ENCODE measurements at places on chromosomes 2 and 18. TPM values are rescaled to one million over a fixed set of nuclear protein-coding genes. Genes with fewer than 3 reads are reported as not detected.

DNA sequence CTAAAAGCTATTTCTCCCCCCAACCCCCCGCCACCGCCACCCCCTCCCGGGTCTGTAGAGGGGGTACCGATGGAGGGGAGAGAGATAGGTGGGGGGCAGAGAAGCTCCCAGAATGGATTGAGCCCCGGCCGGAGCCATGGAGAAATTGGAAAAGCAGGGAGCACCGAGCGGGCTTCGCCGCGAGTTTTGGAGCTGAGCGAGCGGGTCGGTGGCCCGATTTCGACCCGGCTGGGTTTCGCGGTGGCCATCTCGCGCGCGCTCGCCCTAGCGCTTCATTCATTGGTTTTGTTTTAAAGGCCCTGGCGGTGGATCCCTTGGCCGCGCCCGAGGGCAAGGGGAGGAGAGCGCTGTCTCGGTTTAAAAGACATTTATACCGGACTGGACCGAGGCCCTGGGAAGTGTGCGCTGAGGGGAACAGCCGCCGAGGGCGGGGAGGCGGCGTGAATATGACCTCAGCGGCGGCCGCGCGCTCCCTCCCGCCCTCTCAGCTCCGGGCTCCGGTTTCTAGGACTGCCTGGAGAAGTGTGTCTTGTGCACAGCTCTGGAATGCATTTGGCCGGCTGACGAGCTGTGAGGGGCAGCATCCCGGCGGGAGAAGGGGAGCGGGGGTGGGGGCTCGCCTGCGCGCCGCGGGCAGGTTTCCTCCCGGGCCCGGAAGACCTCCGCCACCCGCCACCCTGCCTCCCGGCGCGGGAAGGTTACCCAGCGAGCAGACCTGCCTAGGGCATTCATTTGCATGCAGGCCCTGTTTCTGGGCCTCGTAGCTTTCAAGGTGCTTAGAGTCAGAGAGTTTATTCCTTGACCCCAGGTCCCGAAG is 1.7 kb upstream of the SMAD7 start:
- no peaks in the 10 kb centered on the region for H3K36me3 ChIP-seq
- H3K27me3 ChIP-seq: no peaks in the 10 kb centered on the region
- H3K4me1 ChIP-seq: peaks cover 5% of the 10 kb centered on the region

- no peak overlapping the region for H3K4me3 ChIP-seq
- no peaks in the 10 kb centered on the region for H3K36me3 ChIP-seq
- no peaks in the 10 kb centered on the region for H3K27me3 ChIP-seq
- H3K27ac ChIP-seq: no peak overlapping the region
Measured at GRCh38 chr2:220736778-220737177, 835.3 kb downstream of the EPHA4 start.

GRCh38 chr2:62216616-62217015 is 20.7 kb downstream of the B3GNT2 start:
- DNase-seq: no peak
- no peaks in the 10 kb centered on the region for H3K36me3 ChIP-seq
- no peak overlapping the region for H3K27ac ChIP-seq
- no peaks in the 10 kb centered on the region for H3K4me1 ChIP-seq
- no peaks in the 10 kb centered on the region for H3K27me3 ChIP-seq
- H3K4me3 ChIP-seq: no peak overlapping the region

MARCHF4 gene
- total RNA-seq: 6.1 TPM

DNA sequence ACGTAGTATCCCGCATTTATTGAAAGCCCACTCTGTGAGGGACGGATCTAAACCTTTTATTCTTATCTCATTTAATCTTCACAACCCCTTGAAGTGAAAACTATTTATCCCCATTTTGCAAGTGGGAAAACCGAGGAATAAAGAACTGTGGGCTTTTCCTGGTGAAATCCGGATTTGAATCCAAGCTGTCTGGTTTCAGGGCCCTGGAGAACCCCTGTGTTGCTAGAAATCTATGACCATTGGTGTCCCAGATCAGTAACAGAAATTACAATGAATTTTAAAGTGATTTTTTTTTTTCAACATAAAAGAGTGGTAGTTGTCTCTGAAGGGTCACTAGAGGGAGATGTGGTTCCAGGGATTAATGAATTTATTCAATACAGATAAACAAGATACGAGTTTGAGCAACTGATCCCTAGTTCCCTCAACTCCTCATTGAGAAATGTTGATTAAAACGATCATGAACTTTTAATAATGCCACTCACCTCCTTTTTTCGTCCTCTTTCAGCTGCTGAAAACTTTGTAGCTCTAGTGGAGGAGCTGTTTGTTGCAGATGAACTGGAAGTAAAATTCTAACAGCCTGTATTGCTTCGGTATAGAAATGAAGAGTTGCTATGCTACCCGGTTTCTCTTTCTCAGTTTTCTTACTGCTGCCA is 940 bp downstream of the XRCC5 start:
- DNase-seq: peak; percentile 56
- peak overlapping the region; percentile 87 for H3K27ac ChIP-seq
- H3K27me3 ChIP-seq: no peaks in the 10 kb centered on the region
- peak overlapping the region; percentile 72 for H3K4me3 ChIP-seq

GBX2 gene
- total RNA-seq: not detected

DNA sequence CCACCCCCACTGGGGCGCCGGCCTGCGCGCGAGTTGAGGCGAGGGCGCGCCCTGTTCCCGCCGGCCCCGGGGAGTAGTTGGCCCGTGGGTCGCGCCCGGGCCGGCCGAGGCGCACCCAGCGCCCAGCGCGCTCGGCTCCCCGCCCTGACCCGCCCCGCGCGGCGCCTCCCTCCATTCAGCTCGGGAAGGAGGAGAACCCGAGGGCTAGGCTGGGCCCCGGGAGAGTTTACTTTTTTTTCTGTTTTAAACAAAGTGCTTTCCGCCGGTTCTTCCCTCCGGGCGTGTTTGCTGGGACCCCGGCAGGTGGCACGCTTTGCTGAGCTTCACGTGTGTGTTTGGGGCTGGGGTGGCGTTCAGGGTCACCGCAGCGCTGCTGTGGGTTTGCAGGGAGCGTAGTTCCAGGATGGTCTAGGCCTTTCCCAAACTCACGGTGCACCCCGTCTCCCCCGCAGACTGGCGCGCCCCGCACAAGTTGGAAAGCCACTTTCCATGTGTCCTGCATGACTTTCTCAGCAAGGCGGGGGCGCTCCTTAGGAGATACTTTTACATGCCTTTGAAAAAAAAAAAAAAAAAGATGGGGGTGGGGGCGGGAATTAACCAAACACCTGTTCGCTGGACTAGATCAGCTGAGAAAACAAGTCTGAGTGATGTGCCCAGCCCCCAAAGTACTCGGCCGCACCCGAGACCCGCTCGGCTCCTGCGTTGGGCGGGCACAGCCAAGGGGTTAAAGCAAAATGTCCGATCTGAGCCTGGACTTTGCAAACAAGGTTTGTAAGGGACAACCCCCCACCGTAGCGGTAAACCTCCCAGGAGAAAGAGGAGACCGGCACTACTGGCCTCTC is 825 bp downstream of the ITGA6 start:
- peaks cover 17% of the 10 kb centered on the region for H3K4me1 ChIP-seq
- H3K36me3 ChIP-seq: no peaks in the 10 kb centered on the region
- no peak overlapping the region for H3K27ac ChIP-seq
- peak; percentile 39 for DNase-seq
- H3K4me3 ChIP-seq: peak overlapping the region; percentile 66

GRCh38 chr2:106307860-106308259 is 113.8 kb upstream of the UXS1 start:
- no peak for DNase-seq
- no peaks in the 10 kb centered on the region for H3K36me3 ChIP-seq
- H3K27ac ChIP-seq: no peak overlapping the region
- no peak overlapping the region for H3K4me3 ChIP-seq
- H3K4me1 ChIP-seq: no peaks in the 10 kb centered on the region

- H3K4me1 ChIP-seq: peaks cover 10% of the 10 kb centered on the region
- DNase-seq: peak; percentile 46
- H3K36me3 ChIP-seq: no peaks in the 10 kb centered on the region
- H3K27me3 ChIP-seq: no peaks in the 10 kb centered on the region
- H3K27ac ChIP-seq: no peak overlapping the region
Measured at GRCh38 chr2:62641410-62641843, 64.1 kb upstream of the EHBP1 start.

SCG2 gene
- 27.0 TPM for total RNA-seq

DNA sequence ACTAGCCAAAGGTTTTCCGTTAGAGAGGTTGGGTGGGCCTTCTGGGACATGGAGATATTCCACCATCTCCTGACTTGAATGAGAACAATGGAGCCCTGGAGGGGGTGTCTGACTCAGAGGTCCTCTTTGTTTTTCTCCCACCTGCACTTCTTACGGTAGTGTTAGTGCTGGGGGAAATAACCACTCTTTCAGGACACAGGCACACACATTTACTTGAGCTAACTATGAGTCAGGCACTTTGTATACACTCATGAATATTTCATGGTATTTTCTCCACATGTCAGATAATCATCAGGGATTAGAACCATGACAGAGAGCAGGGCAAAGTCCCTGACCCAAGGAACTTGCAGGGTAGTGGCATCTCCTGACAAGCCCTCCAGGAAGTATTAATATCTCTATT is 439.1 kb downstream of the TSN start:
- H3K36me3 ChIP-seq: no peaks in the 10 kb centered on the region
- H3K4me3 ChIP-seq: no peak overlapping the region
- H3K27me3 ChIP-seq: no peaks in the 10 kb centered on the region
- peak overlapping the region; percentile 69 for H3K27ac ChIP-seq
- peaks cover 44% of the 10 kb centered on the region for H3K4me1 ChIP-seq
- DNase-seq: peak; percentile 60

- H3K27ac ChIP-seq: no peak overlapping the region
- H3K4me3 ChIP-seq: no peak overlapping the region
- no peak for DNase-seq
- H3K4me1 ChIP-seq: no peaks in the 10 kb centered on the region
Measured at GRCh38 chr18:48085781-48086487, 155.5 kb upstream of the SMAD2 start.

DNA sequence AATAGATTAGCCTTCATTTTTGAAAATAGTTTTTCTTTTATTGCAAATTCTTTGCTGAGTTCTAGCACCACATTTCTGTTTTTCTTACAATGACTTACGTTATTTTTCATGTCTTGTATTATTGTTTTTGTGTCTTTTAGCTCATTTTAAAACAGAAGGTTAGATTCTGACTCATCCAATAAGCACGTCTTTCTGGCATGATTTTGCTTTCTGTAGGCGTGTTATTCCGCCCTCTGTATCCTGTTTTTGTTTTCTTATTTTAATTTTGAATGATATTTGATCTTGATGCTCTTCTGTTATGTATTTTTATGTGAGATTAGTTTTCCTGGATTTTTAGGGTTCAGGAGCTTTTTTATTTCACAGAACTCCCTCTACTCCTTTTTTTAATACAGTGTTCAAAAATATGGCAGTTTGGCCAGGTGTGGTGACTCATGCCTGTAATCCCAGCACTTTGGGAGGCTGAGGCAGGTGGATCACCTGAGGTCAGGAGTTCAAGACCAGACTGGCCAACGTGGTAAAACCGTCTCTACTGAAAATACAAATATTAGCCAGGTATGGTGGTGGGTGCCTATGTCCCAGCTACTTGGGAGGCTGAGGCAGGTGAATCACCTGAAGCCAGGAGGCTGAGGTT is 145.0 kb downstream of the CLIP4 start:
- no peaks in the 10 kb centered on the region for H3K36me3 ChIP-seq
- H3K4me1 ChIP-seq: peaks cover 19% of the 10 kb centered on the region
- DNase-seq: peak; percentile 46
- no peak overlapping the region for H3K27ac ChIP-seq

GRCh38 chr2:11354363-11355154 is 10.1 kb upstream of the ROCK2 start:
- H3K27ac ChIP-seq: no peak overlapping the region
- H3K4me3 ChIP-seq: no peak overlapping the region
- no peaks in the 10 kb centered on the region for H3K27me3 ChIP-seq
- no peaks in the 10 kb centered on the region for H3K4me1 ChIP-seq
- H3K36me3 ChIP-seq: no peaks in the 10 kb centered on the region

DNA sequence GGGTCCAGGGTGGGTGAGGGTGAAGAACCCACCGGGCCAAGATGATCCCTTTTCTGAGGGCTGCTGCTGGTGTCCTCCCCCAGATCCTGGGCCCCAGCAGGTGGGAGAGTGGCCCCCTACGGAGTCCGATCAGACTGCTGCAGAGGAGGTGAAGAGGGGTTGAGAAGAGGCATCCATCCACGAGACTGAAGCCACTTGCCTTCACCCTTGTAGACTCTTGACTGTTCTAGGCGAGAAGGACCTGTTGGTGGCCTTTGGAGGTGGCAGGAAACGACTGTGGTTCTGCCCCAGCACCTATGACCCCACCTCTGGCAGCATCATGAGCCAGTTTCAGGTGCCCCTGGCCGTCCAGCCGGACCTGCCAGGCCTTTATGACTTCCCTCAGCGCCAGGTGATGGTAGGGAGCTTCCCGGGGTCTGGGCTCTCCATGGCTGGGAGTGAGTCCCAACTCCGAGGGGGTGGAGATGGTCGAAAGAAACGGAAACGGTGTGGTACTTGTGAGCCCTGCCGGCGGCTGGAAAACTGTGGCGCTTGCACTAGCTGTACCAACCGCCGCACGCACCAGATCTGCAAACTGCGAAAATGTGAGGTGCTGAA is 1.5 kb downstream of the TET3 start:
- H3K4me3 ChIP-seq: peak overlapping the region; percentile 56
- H3K27ac ChIP-seq: peak overlapping the region; percentile 71
- H3K36me3 ChIP-seq: peaks cover 14% of the 10 kb centered on the region

DNA sequence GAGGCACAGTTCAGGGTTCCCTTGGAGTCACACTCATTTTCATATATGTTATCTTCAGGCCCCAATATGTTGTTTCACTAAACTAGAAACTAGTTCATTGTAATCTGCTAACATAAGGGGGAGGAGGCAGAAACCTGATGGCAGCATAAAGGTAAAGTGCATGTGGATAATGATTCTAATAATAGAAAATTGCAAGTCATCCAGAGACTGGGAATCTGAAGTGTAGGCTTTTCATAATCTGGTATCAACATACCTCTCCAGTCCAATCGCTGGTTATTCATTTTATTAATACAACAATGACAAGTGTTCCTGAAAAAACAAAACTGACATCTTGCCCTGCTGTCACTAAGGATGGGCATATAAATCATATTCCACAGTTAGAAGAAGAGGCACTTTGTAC is 326.3 kb upstream of the ZNF804A start:
- no peak for DNase-seq
- H3K4me1 ChIP-seq: no peaks in the 10 kb centered on the region
- no peaks in the 10 kb centered on the region for H3K36me3 ChIP-seq
- H3K27ac ChIP-seq: no peak overlapping the region
- H3K4me3 ChIP-seq: no peak overlapping the region

DNA sequence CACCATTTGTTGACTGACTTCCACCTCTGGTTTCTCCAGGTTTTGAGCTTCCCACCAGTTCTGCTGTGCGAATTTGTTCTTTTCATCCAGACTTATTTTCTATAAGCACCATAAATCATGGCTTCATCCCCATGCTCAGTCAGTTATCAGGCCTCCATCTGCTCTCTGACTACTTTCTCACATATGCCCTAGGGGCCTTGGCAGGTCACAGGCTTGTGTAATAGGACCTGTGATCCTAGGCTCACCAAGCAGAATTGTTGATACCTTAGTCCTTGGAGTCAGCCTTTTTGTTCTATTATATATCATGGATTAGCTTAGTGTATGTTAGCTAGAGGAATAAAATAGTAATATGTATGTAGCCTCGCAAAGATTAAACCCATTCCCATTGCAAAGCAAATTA is 284.2 kb upstream of the TANK start:
- H3K36me3 ChIP-seq: no peaks in the 10 kb centered on the region
- H3K27ac ChIP-seq: no peak overlapping the region
- no peak for DNase-seq
- H3K27me3 ChIP-seq: no peaks in the 10 kb centered on the region

Measured in A673 (cell line).